ENCODE measurements at places on chromosomes 7 and 10.

GRCh38 chr10:91162050-91162494 is 58.4 kb upstream of the PCGF5 start:
- DNase-seq = peak; percentile 11

GRCh38 chr10:52615756-52616394 is 156.7 kb downstream of the MBL2 start:
- DNase-seq = no peak

DNA sequence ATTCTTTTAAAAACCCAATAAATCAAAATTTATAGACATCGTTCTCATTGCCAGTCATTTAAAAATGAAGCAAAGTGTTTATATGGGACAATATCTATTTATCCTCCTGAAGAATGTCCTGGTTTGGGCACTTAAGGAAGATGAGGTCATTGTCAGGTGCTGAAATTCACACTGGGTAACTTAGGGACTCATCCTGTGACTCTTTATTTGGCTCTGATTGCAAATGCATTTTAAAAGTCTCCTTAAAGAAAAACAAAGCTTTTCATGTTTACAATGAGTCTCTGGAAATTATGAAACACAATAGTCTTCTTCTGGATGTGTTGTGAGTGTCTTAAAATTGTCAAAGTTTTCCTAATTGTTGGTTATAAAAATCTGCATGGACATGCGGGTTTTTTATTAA is 69.5 kb upstream of the GPR158 start:
- DNase-seq = no peak

DNA sequence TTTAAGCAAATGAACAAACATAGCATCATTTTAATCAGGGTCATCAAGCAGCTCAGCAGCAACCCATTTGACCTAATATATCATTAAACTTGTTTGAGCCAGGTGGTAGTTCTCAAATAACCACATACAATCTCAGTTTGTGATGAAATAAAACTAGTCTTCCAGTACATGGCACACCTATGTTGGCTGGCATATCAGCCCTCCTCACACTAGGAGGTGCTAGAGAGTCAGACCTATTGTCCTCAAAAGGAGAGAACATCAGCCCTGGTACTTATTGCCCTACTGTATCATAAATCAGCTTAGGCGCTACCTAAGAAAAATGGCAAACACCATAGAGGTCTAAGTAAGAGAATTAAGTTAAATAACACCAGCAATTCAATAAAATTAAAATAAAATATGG is 81.7 kb downstream of the CABCOCO1 start:
- no peak for DNase-seq

- DNase-seq = no peak
These were observed 36.4 kb downstream of the ADAP1 start for GRCh38 chr7:918118-918425.

- no peak for DNase-seq
These were observed 11.1 kb upstream of the DNMBP start for GRCh38 chr10:100020886-100021253.

DNA sequence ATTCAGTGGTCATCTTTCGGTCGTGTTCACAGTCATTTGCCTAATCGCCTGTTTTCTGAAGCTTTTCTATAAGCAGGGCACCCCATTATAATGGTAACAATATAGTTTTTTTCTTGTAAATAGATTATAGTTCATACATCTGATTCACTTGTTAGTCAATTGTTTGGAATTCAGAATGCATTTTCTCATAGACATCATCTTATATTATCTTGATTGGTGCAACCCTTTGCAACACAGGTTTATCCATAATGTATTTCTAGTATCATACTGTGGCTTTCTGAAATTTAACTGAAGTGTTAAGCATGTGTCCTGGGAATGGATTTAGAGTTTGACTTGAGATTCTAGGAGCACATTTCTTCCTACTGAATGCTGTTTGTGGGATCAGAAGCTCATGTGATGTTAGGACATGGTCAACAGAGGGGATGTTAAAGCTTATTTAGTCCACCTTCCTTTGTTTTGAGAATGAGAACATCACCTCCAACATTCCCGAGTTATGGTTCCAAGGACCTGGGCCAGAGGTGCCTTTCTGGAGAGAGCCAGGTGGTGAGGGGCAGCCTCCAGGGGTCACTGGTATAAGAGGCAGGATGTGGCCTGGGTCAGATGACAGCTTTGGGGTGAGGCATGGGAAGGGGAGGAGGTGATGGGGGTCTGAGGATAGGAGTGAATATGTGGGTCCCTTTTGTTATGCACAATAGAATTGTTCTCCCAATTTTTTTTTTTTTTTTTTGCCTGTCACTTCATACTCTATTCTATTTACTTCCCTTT is 415.6 kb downstream of the EXOC4 start:
- no peak for DNase-seq

DNA sequence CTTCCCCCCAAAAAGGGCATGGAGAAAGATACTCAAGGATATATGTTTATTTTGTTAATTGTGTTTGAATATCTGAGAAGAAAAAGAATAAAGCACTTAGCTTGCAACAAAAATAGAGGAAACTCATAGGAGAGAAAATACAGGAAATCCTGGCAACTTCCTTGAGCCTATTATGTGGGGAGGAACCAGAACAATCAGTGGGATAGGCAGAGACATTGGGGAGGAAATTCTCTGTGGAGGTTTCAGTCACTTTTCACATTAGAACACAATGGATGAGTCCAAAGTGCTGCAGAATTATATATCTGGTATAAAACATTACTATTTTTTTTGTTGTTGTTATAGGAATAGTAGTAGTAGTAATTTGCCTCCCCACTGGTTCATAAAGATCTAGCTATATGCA is 240.1 kb downstream of the THSD7A start:
- DNase-seq = no peak

- no peak for DNase-seq
These were observed 56.0 kb downstream of the PTPRN2 start for GRCh38 chr7:158531661-158532060.

- no peak for DNase-seq
These were observed 7.6 kb downstream of the CPA2 start for GRCh38 chr7:130274296-130274695.

- no peak for DNase-seq
These were observed 159.6 kb downstream of the PARD3 start for GRCh38 chr10:34655286-34656170.

GRCh38 chr10:30396293-30396692 is 37.7 kb upstream of the MAP3K8 start:
- DNase-seq = no peak

DNA sequence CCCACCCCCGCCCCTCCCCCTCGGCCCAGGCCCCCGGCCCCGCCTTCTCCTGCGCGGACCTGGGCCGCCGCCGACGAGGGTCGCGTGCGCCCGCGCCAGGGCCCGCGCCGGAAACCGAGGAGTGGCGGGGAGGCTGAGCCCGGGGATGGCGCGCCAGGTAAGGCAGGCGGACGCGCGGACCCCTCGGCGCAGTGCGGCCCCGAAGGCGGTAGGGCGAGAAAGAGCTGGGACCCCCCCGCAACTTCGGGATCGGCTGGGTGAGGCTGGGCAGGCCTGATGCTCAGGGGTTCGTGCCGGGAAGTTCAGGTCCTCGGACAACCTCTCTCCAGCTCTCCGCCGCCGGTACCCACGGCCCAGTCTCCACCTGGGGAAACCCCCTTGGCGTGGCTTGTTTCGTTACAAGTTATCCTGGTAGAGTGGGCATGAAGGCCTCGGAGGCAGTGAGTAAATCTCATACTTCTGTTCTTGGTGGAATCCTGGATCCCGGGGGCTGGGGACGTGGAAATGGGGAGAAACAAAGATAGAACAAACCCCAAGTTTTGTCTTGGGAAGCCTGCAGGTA is 58.4 kb downstream of the ZNF467 start:
- DNase-seq = no peak

GRCh38 chr7:43294080-43294630 is 181.7 kb downstream of the HECW1 start:
- DNase-seq = no peak

DNA sequence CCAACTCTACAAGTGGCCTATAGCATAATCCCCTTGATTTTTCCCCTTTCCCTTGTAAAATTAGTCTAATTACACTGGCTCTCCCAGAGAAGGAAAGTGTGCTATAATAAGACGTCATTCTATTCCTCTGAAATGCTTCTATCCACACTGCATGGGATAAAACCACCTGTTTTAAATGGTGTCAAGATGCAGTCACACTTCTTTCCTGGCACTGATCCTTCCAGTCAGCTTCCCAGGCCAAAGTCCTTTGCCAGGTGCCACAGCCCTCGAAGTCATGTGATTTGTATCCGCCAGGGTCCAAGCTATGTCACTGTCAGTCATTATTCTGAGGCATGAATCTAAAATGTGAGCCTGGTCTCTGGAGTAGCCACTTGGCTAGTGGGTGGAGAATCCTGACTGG is 169.0 kb upstream of the KIAA1217 start:
- DNase-seq = no peak

DNA sequence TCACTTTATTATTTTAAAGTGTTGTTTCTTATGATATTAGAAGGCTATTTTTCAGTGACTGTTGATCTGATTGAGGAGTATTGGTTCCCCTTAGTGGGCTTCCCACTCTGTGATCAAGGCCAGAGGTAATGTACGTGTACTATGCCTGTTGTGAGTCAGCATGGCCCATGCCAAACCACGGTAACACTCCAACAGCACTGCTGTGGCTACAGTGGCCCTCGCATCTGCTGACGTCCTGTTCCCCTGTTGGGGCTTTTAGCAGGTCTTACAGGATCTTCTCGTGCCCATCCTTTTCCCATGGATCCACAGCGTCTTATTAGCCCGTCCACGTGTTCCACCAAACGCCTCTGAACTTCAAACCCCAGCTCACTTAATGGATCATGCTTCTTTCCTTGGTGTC is 964.6 kb upstream of the CELF2 start:
- DNase-seq = no peak

- no peak for DNase-seq
These were observed 232.5 kb downstream of the SKIDA1 start for GRCh38 chr10:21292763-21293517.

DNA sequence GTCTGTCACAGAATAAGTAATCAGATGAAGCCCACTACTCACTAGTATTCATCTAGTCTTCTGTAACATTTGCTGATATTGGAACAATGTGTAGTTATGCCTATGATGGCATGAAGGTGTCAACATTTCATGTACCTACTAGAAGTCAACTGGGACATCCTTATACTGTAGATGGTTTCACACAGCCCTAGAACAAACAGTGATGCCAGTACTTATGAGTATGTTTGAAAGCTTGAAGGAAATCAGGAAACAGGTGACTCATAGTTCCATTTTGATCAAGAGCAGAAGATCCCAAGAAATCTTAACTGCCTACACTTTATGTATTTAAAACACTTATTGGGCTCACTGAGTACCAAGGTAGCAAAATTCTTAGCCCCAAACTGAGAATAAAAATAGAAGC is 1519.6 kb downstream of the REEP3 start:
- no peak for DNase-seq

DNA sequence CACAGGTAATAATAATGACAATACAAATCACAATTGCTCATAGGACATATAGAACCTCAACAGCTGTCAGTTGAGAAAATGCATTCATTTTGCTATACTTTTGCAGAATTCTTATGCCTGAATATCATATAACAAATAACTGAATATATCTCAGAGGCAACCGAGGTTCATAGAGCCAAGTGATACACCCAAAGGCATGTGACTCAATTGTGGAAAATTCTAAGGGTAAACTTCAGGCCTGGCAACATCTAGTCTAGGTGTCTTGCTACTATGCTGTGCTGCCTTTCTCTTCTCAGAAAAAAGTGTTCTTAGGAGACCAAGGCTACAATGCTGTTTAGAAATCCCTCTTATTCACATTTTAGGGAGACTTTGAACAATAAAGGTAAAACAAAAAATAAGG is 270.7 kb downstream of the BAMBI start:
- DNase-seq = no peak

- DNase-seq = no peak
These were observed 42.6 kb downstream of the PNLIPRP2 start for GRCh38 chr10:116663342-116663741.

DNA sequence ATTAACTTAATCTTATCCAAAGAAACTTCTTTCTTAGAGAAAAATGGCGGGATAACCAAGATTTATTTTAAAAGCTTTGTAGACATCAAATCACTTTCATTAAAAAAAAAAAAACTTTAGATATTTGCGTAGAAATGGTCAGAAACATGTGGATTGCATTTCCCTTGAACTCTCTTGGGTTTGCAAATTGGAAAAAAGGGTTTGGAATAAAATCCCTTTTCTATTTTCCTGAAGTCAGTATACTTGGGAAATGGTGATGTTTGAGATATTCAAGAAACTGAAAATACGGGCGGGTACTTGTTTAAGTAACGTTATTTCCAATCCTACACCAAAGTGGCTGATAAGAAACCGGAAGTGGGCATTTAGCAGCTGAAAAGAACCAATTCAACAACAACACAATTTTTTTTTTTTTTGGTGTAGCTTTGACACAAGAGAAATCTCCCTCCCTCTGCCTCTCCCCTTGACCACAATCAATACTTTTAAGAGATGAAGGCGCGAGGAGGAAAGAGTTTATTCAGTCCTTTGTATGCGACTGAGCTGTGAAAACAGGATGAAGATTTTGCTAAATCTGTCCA is 13.7 kb upstream of the GFRA1 start:
- DNase-seq = no peak

DNA sequence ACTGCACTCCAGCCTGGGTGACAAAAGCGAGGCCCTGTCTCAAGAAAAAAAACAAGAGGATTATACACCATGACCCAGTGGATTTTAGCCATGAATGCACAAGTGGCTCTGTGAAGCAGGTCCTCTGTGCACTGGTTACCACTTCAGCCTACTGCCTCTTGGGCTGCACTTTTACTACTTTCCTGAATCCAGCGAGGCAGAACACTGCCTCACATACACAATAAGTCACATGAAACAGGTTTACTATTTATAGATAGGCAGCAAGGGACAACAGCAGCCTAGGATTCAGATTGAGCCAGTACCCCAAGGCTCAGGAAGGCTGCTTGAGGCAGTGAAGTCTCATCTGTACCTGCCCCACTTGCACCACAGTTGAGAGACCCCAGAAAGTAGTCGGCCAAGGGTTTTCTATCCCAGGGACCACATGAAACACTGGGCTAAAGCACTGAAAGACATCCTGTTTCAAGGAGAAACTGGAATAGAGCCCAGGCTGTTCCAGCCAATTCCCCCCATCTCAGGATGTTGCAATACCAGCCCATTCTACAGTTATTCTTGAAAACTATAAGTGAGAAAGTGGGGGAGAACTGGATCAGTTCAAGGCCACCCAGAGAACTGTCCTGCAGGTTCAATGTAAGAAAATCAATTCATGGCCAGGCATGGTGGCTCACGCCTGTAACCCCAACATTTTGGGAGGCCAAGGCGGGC is 10.3 kb upstream of the OGDH start:
- DNase-seq = no peak

- peak; percentile 18 for DNase-seq
These were observed 30.4 kb upstream of the PPIF start for GRCh38 chr10:79316671-79317431.
